Hair follicle dermal papilla cell (primary cell): ENCODE measurements at places on chromosomes 3 and 15. TPM values are rescaled to one million over a fixed set of nuclear protein-coding genes. Genes with fewer than 3 reads are reported as not detected.

Gene LRRC3B
- total RNA-seq, result not detected in 2 replicates

Gene MEX3B
- total RNA-seq, result 2.3 and 4.4 TPM in 2 replicates

Gene ADAMTS9
- 5.8 and 10.2 TPM in 2 replicates for total RNA-seq

Gene STAC
- total RNA-seq, result 14.3 and 22.9 TPM in 2 replicates

Gene ADGRG7
- total RNA-seq, result not detected in 2 replicates

Gene MYRIP
- total RNA-seq, result 0.49 and 0.65 TPM in 2 replicates

Gene ZNF592
- 14.8 and 16.1 TPM in 2 replicates for total RNA-seq

Gene ZNF860
- 0.81 and 0.85 TPM in 2 replicates for total RNA-seq
